ENCODE measurements at places on chromosomes 7 and 10. TPM values are rescaled to one million over a fixed set of nuclear protein-coding genes. Genes with fewer than 3 reads are reported as not detected.

DNA sequence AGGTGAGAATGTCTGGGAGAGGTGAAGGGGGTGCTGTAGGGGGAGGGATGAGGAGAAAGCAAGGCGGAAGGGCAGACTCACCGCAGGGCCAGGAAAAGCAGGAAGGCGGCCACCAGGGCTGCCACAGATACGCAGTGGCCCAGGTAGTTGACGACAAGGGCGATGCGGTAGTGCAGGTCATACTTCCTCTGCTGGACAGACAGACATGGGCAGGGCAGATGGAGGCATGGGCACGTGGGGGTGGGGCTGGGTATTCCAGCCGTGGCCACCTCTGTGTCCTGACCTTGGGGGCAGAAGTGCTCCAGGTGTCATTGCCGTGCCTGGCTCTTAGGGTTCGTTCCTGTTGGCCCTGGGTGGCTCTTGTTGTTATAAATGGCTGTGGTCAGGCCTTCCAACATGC is 16.8 kb downstream of the CRHR2 start:
- no peak for DNase-seq

DNA sequence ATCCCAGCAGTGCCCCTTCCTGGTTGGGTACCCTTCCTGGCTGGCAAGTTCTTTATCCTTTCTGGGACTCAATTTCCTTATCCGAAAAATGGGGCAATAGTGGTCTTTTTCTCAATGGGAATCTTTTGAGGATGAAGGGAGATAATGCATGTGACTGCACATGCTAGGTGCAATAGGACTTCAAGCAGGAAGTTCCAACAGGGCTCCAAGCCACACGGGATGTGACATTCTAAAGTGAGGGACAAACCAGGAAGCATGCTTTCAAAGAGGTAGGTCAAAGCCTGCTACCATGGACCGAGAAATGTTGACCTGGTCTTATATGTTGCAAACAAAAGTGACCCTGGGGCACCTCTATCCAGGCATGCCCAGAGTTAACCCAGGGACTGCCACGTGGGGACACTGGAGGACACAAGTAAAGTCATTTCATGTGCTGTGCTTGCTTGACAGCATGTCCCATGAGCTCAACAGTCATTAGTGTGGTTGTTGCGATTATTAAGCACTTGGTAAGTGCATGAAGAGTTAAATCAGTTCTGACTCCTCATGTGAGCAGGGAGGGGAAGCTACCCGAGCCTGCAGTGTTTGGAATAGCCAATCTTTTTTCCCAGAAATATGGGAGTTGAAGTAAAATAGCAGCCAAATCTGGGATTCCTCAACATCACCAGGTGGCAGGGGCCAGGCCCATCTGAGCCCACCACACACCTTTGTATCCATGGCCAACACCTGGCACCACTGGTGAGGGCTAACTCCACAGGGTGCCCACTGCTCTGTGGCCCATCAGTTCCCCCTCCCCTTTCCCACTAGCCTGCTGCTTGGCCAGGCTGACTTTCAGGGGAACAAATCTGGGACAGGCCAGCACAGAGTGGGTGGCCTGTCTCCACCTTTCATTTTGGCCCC is 5.7 kb downstream of the ARHGAP22 start:
- no peak for DNase-seq

DNA sequence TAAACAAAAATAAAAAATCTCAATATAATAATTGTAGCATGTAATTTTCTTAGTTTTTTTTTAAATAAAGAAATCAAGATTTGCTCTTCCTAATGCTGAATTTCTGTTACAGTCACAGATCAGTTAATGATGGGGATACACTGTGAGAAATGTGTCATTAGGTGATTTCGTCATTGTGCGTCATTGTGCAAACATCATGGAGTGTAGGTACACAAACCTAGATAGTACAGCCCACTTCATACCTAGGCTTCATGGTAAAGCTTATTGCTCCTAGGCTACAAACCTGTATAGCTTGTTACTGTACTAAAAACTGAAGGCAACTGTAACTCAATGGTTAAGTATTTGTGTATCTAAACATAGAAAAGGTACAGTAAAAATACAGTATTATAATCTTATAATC is 74.4 kb upstream of the LSM8 start:
- DNase-seq, result no peak

- no peak for DNase-seq
These were observed 45.4 kb downstream of the CTTNBP2 start for GRCh38 chr7:117827862-117828261.

DNA sequence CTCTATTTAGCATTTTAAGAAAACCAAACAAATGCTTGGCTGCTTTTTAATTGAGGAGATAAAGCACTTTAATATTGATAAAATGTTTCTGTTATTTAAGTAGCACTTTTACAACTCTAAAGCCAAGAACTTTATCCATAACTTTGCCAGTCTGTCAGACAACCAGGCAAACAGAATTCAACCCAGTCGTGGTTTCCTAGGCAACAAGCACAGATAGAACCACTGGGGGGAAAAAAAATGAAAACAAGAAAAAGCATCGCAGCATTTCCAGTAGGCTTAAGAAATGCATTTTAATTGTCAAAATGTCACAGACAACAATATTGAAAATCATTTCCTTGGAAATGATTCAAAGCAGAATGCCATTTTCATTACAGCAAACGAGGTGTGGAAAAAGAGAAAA is 323.4 kb downstream of the PARD3 start:
- DNase-seq, result no peak

DNA sequence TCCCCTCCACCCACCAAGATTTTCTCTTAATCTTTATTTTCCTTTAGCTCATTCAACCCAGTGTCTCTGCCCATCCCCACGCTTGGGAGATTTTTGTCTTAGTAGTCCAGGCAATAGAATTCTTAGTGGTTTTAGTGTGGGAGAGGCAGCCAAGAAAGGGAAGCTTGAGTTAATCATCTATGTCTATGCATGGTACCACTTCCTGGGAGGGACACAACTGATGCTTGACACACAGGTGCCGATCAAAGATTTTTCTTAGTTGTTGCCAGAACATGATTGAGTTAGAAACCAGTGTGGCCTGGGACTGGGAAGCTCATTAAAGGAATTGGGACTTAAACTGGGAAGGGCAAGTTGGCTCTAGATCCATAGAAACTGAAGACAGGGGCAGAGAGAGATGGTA is 3.1 kb downstream of the STRA8 start:
- DNase-seq, result no peak

DNA sequence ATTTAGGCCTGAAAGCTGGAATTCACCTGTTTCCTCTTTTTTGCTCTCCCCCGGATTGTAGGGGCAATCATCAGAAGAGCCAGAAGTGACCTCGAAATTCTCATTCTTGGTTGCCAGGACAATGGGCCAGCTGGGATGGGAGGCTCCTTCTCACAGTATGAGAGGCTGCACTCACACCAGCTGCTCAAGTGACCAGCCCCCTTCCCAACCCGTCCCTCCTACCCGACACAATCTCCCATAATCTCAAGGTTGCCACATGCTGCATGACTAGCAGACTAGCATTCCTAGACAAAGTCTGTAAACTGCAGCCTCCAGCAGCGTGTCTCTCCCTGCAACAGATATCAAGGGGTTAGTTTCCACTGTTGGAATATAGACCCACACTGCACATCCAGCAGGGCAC is 110.3 kb downstream of the C1GALT1 start:
- no peak for DNase-seq

DNA sequence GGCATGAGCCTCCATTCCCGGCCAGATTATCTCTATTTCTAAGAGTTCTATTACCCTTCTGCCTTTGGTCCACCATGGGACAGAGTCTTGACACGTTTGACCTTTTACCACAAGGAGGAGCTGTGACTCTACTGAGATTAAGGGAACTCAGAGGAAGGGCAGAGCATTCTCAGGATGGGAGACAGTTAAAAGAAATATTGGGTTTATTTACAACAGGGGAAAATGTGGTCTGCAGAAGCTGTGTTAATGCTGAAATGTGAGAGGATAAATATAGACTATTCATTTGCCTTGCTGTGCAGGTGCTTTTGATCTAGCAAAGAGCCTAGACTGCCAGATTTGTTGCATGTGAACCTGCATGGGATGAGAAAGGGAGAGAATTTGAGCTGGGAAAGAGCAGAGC is 45.8 kb upstream of the PRSS58 start:
- no peak for DNase-seq

DNA sequence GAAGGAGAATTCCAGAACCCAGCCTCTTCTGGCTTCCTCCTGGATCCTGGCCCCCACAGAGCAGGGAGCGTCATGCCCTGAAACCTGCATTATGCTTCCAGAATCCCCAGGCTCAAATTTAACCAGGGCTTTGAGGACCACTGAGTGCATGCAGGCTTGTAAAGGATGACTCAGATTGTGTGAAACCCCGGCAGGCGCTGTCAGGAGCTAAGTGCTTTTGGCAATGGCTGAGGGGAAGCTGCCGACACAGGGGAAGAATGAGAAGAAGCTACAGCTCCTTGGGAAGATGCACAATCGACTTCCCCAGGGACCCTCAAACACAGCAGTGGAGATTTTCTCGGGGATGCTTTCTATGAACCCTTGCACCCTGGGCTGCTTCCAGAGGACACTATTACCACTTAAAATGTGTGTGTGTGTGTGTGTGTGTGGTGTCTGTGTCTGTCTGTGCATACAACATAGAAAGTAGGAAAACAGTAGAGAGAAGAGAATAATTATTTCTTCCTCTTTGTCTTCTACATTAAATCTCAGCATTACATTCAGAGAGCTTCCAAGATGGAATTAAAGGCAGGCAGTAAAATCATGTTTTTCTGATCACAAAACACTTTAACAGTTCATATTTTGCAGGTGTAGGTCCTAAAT is 183.5 kb upstream of the INHBA start:
- no peak for DNase-seq

DNA sequence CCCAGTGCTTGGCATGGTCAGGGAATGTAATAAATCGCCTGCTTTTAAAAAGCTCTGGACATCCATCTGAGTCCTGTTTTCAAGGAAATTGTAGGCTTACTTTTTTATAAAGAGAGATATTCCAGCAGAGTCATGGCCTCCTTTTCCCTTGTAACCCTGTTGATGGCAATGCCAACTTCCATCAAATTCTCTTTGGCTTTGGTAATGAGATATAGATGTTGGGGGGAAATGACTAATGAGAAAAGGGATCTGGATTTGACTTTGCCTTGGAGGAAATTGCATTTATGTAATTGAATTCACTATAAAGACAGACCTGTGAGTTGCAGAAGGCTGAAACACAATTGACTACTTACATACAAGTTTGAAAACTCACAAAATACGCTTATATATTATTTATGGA is 347.5 kb downstream of the GPR158 start:
- no peak for DNase-seq

- peak; percentile 53 for DNase-seq
These were observed 23.5 kb upstream of the PDE1C start for GRCh38 chr7:32093415-32094408.

DNA sequence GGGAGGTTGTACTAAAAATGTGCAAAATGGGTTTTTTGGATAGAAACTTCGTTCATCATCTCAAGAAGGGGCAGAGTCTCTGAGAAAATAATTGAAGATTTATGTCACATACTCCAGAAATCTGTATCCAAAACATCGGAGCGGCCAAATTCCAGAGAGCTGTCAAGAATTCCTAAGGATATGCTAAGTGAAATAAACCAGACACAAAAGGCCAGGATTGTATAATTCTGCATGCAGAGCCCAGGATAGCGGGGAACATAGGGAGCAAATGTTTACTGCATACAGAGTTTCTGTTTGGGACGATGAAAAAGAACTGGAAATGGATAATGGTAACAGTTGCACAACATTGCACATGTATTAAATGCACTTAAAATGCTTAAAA is 224.2 kb upstream of the AUTS2 start:
- no peak for DNase-seq

DNA sequence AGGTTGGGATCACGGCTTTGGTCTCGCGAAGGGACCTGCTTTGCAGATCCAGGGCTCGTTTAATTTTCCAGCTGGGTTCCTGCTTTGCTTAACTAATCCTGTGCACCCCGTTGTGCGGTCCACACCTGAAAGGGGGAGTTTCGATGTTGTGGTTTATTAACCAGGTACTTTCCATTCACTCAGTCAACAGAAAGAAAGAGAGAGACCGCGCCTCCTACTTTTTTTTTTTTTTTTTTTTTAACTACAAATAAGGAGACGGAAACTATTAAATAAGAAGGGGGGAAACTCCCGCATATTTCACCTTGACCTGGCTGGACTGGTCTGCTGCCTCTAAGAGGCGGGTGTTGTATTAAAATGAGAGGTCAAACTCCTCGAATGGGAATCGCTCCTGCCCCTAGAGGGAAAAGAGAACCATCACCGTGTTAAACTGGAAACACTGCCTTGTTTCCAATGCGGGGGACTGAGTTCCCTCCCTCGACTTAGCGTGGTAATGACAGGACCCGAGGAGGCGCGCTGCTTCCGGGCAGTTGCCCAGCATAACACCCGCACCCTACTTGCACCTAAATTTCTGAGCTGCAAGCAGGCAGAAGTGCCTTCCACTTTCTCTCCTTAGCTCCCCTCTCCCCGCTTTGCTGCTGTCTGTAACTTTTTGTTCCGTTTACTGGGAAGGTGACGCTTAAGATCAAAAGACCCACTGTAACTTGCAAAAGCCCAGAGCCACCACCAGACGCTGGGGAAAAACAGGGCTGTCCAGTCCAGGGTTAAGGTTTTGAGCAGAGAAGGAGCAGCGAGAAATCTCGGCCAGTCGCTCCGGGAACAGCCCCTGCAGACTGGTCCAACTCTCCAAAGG is 1.1 kb upstream of the ITGB8 start:
- DNase-seq, result peak; percentile 56

DNA sequence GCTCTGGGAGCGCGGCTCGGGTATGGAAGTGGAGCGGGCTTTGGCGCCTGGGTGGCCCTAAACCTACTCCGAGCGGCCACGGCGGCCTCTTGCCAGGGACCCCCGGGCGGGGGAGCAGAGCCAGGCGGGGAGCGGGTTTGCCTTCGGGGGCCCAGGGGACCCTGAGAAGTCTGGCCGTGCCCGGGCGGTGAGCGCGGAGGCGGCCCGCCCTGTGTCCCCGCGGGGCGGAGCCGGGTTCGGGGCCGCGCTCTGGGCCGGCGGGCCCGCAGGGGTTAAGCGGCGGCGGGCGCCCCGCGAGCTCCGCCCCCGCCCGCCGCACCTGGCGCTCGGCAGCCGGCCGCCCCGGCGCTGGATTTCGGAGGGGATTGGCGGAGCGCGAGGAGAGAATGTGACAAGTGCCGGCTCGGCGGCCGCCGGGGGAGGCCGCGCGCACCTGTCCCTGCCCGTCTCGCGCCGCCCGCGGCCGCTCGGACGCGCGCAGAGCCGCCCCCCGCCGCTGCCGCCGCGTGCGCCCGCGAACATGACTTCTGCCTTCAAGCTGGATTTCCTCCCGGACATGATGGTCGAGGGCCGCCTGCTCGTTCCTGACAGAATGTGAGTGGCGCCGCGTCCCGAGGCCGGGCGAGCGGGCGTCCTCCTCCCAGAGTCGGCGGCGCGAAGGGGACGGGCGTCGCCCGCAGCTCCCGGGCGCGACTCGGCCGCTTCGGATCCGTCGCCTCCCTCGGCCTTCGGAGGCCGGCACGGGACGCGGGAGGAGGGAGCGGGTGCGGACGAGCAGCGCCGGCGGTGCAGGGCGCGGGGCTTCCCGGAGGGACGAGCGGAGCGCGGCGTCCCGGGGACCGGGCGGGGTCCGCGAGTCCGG is at the start of gene CELF2:
Gene CELF2, plus strand, starts transcription at position 303 of the 862 bp plus-strand sequence. Its CDS starts 218 bp downstream, at position 521.
- peak; percentile 77 for DNase-seq

GRCh38 chr7:150972741-150973140 is 5.4 kb downstream of the KCNH2 start:
- no peak for DNase-seq

SPDYE2 gene
- polyA plus RNA-seq, result not detected

VSTM4 gene
- 6.1 TPM for polyA plus RNA-seq

ANKRD22 gene
- not detected for polyA plus RNA-seq

CCL24 gene
- polyA plus RNA-seq, result 0.13 TPM

EPHB6 gene
- polyA plus RNA-seq, result 1.9 TPM

LDB3 gene
- polyA plus RNA-seq, result 162 TPM

CROT gene
- polyA plus RNA-seq, result 5.6 TPM

SYT15B gene
- 0.67 TPM for polyA plus RNA-seq

SFMBT2 gene
- polyA plus RNA-seq, result 4.1 TPM

FAM25A gene
- not detected for polyA plus RNA-seq

KLF14 gene
- polyA plus RNA-seq, result 0.03 TPM

ZNF3 gene
- 9.0 TPM for polyA plus RNA-seq

ELFN1 gene
- 3.0 TPM for polyA plus RNA-seq
